NCI-H2227 treated with DMSO at 0.1 percent for 48 hours (cell line): ENCODE measurements at places on chromosomes 3 and 15.
A peak's percentile ranks its signal among the peaks of the same experiment; 100 is the strongest.

DNA sequence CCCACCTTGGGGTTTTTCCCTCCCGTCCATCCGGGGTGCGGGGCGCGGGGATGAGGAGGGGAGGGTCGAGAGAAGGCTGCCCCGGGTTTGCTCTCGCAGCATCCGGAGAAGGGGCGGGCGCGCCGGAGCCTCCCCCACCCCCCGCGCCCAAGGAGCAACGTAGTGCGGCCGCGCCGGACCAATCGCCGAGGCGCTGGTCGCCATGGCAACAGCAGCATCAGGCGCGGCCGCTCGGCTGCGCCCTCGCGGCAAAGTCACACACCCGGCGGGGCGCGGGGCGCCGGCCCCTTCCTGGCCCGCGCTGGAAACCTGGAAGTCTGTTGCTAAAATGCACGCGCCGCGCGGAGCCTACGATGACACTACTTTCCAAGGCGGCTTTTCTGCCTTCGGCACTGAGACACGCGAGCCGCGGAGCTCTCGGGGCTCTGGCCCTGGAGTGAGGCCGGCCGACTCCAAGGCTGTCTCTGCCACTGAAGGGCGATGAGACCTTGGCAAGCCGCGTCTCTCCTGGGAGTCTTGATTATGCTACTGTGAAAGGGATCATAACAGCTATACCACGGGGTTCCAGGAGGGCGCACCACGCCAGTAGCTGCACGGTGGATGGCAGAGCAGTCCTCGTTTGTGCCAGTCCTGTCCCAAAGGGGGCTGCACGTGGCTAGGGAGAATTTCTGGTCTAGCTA lies at the start of gene IQSEC1:
TSS of gene IQSEC1 (minus strand) at position 104 of the 680 bp plus-strand sequence. CDS start 415 bp downstream, outside the sequence.
- DNase-seq, result peak; percentile 52

DNA sequence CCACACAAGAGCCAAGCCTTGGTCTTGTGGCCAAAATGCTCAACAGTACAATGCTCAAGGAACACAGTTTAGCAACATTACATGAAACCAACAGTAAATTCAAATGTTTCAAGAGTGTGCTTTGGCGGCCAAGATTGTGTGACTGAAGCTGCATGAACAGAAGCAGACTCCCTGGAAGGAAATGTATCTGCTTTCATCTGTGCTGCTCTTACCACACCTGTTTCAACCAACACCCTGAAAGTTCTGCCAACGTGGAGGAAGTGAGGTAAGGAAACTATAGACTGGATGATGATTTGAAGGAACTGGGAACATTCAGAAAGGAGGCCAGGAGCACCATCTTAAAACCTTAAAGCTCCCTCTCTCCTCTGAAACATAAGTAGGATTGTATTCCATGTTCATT lies 55.7 kb downstream of the MB21D2 start:
- no peak for DNase-seq

GRCh38 chr3:116640109-116640508 lies 69.5 kb upstream of the TUSC7 start:
- DNase-seq, result no peak

DNA sequence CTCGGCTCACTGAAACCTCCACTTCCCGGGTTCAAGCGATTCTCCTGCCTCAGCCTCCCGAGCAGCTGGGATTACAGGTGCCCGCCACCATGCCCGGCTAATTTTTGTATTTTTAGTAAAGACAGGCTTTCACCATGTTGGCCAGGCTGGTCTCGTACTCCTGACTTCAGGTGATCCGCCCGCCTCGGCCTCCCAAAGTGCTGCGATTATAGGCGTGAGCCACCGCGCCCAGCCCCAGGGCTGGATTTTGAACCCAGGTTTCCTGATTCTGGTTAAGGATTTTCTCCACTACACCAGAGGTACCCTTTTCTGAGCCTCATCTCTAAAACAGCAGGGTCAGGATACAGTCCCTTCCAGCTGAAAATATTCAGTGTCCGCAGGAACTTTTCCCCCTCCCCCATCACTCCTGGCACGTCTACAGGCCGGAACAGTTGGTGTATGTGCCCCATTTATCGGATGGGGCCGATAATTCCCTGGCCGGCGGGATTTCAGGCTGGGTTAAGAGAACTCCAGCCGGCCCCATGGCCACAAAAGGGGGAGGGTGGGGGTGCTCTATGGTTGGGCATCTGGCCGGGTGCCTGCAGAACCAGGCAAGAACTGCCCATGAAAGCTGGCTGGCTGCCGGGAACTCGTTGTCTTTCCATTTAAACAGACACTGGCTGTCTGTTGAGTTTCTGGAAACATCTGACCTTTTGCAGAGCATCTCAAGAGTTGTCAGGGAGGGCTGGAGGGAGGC lies 26.8 kb upstream of the SEMA4B start:
- peak; percentile 33 for DNase-seq

- no peak for DNase-seq
These were observed 151.8 kb downstream of the SYNPR start for GRCh38 chr3:63429905-63430304.

DNA sequence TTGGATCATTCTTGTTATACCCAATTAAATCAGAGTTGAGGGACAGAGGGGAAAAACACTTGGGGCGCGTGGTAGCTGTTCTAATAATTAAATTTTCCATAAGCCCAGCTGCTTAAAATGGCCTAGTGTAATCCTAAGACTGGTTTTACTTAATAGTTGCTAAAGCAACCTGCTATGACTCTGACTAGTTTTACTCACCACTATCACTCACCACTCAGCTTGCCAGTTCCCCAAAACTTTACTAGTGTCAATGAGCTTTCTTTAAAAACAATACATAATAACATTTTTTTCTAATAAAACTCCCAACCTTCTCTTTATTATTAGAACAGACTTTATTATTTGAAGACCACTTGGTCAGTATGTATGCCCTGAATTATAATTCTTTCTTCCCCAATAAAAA lies 49.6 kb downstream of the ECT2 start:
- no peak for DNase-seq

DNA sequence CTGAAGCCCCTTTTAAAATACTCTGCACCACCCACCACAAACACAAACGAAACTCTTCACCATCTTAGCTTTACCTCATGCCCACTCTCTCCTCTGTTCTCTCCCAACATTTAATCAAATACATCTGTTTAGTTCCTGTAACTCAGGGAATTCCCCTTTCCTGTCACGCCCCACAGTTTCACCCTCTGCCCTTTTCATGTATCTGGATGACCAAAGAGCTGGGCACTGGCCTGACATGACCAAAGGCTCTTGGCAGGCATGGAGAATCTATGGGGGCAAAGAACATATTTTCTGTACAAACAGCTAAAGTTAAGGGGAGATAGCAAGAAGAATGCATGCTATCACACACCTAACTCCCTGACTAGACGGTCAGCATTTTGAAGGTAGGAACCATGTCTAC lies 270.0 kb downstream of the TBL1XR1 start:
- DNase-seq, result no peak

GRCh38 chr3:72086042-72086742 lies 301.2 kb upstream of the PROK2 start:
- DNase-seq, result no peak

DNA sequence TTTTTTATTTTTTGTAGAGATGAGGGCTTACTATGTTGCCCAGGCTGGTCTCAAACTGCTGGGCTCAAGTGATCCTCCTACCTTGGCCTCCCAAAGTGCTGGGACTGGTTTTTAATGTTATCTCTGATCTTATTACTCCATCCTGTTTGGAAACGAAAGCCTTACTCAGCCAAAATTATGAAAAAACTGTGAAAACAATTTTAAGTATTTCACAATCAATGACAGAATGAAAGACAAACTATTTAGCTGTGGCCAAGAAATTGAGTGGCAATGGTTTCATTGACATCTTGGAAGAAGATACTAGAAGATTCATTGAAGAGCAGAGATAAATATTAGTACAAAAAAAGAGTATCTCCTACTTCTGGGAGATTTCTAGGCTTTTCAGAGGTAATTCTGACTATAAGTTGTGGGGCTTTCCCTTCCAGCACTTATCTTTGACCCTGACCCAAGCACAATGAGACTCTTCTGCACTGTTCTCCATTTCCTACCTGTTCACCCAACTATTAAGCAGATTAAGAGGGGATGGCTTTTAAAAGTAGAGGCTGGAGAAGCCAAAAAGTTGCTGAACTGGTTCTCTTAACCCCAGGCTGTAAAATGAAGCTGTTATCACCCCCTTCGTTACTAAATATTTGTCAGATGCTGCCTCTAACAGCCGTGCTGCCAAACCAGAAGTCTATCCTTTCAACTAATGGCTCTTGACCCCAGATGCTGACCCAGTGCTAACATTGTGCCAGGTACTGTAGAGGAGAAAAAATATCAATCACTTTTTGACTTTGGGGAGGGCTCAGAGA lies 14.2 kb upstream of the SLC25A36 start:
- DNase-seq, result no peak

DNA sequence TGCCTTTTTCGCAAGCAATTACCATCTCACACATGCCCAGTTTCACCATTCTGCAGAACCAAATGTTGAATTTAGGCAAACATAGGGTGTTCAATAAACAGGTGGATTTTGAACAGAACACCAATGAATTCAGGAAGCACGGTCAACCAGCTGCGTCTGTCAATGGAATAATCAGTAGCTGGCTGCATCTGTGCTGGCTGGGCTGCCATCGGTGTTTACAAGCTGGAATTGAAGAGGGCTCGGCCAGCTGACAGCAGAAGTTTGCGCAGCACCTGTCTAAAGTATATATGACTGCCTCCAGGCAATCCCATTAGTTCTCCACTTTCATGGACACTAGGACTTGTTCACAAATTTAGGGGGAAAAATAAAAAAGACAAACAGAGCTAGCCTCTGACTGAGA lies 996.4 kb upstream of the CFAP20DC start:
- no peak for DNase-seq

DNA sequence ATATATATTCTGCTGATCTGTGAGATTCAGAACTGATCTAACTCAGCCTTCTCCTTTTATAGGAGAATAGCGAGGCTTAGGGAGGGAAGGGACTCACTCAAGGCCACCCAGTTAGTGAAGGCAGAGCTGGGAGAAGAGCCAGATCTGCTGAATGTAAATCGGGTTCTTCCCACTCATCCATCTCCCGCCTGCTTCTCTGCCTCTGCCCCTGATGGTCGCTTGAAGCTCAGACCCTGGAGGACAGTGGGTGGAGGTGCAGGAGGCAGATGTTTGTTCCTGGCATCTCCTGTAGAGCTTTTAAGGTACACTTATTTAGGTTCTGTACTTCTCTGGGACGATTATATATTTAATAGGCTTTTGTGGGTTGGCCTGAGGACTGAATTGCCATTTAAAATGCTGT lies 4.3 kb downstream of the PDIA5 start:
- no peak for DNase-seq

DNA sequence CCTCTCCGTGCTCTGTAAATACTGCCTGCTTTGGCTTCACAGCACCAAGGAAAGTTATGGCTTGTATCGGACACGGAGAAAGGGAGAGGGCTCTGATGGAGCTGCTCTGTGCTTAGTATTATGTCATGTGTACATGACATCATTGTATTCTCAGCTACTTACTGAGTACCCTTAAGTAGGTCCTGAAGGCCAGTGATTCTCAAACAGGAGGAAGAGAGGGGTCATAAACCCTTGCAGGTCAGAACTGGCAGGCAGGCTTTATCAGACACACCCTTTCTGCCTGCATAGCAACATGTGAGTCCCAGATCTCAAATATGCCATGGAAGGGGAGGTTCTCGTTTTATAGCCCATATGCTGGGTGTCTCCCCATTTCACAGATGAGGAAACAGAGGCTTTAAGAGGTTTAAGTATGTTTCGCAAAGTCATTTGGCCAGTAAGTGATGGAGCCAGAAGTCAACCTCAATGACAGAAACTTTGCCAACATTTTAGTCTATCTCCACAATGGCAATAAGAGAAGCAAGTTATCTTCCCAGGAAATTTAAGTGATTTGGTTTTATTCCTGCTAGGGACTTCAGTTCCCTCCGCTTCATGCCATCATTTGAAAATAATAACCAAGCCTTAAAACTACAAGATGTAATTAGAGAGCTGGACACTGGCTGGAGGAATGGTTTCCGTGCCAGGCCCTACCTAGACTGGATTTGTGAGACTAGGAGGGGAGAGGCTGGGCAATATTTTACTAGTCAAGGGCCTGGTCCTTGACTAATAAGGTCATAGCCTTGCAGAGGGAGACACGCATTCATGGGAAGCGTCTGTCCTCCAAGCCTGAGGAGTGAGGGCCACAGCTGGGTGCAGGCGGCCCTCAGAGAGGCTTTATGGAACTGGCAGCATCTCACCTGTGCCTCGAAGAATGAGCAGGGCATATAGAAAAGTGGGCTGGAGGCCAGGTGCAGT lies 133.0 kb downstream of the XXYLT1 start:
- no peak for DNase-seq

DNA sequence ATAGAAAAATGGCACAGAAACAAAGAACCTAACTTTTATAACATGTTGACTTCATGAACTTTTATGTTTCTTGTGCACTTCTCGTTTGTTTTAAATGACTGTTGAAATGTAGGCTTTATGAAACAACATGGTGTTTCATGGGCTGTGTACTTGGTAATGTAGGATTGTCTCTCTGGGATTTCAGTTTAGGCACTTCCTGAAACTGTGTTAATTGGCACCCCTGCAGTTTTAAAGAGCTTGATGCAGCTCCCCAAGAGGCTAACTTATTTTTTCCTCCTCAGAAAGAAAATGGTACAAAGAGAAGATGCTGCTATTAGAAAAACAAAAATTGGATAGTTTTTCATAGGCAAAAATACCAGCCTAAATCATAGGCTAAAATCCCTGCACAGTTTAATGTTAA lies 239.2 kb downstream of the GRM7 start:
- DNase-seq, result no peak

DNA sequence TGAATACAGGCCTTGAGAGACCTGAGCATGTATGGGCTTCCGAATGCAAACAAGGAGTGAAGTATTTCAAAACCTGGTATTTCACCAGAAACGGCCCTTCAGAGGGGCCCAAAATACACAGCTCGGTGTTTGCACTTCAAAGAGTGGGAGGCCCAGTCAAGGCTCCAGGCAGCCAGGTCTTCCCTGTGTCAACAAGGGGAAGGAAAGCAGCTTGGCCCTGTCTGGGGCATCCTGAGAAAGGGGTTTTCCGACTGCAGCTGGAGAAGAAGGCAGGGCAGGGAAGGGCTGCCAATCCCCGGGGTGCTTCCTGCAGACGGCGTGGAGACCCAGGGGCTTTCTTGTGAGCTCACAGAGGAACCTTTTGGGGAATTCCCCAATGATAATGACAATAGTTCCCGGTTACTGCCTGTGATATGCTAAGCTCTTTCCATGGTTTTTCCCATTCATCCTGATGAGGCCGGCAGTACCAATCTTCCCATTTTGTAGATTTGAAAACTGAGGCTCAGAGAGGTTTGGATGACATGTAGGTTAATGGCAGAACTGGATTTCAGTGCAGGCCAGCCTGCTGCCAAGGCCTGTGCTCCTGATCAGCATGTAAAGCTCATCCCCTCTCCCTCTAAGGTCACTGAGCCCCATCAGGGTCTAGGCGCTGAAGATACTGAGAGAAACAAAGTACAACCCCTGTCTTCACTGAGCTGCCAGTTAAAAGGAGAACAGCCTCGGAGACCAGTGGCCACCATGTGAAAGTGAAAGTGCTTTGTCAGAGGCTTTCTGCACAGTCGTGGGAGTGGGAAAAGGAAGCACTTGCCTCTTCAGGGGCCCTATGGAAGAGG lies 43.0 kb upstream of the TLE3 start:
- no peak for DNase-seq

DNA sequence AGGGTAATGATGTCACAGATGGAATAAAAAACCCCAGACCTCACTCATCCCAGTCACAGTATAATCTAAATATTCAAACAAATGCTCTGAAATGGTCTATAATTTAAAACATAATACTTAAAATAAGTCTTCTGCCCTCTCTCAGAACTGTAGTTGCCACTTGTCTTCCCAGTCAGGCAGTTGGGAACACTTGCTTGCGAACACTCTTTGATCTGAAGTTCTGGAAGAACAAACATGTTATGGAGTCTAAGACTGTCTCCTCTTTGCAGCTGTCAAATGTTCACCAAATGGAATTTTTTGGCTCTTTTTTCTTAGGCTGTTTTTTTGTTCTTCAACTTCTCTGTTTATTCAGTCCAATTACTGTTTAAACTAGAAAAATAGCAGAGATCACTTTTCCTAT lies 711.1 kb upstream of the GOLIM4 start:
- no peak for DNase-seq
